Stimulated activated CD8-positive, alpha-beta memory T cell treated with anti-CD3 and anti-CD28 coated beads, Interleukin-4, amount 100 ng/mL, for 1 hour (primary cell): ENCODE measurements at places on chromosomes 4 and X.

DNA sequence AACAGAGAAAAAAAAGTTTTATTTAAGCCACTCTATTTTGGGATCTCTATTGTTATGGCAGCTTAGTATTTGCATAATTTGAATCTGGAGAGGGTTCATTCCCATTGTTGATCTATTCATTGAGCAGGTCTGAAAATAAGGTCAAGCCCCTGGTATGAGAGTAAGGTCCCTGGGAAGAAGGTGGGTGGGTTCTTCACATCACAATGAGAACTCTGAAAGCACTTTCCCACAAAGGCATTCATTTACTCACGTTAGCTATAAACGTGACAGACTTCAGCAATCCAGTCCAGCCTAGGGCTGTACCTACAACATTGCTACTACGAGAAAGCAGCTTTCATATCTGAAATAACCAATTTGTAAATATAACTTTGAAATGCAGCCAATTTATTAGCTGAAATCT is 126.2 kb downstream of the CORIN start:
- DNase-seq: no peak

GRCh38 chr4:14168919-14169318 is 541.4 kb upstream of the BOD1L1 start:
- DNase-seq: no peak

DNA sequence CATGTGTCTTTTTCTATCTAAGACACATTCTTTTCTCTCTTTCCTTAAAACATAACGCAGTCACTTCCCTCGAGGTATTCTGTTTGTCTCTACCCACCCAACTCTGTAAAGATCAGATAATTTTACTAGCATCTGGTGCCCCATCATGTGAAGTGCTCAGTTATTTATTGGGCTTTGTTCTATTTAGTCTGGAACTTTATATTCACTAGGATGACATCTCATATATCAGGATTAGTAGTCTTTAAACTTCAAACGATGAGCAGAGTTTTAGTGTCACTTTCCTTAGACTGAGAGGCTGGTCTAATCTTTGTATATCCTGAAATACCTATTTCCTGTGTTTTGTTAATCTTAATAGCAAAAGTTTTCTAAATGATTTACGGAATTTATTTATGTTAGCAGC is 445.5 kb upstream of the NDST3 start:
- no peak for DNase-seq

- no peak for DNase-seq
Observed at GRCh38 chr4:174152717-174153466, 130.6 kb downstream of the FBXO8 start.

DNA sequence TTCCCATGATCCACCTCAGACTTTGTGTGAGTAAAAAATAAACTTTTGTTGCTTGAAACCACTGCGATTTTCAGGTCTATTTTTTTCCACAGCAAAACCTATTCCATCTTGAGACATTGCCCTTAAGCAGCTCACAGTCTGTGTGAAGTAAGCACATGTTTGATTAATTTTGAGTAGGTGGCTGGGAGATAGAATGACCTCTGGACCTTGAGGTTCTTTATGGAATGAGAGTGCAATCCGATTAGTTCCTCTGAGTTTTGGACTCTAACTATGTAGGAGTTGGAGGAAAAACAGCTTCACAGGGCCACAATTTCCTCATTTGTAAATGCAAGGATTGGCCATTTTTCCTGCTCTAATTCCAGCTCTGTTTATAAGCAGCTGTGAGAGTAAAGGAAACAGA is 234.1 kb upstream of the IGFBP7 start:
- no peak for DNase-seq
